D341Med (cell line): ENCODE measurements at places on chromosomes 11 and 22.

- DNase-seq: no peak
These were observed 439.4 kb upstream of the ARHGAP42 start for GRCh38 chr11:100247704-100248103.

GRCh38 chr11:22656130-22656529 lies 10.3 kb upstream of the GAS2 start:
- DNase-seq: no peak

DNA sequence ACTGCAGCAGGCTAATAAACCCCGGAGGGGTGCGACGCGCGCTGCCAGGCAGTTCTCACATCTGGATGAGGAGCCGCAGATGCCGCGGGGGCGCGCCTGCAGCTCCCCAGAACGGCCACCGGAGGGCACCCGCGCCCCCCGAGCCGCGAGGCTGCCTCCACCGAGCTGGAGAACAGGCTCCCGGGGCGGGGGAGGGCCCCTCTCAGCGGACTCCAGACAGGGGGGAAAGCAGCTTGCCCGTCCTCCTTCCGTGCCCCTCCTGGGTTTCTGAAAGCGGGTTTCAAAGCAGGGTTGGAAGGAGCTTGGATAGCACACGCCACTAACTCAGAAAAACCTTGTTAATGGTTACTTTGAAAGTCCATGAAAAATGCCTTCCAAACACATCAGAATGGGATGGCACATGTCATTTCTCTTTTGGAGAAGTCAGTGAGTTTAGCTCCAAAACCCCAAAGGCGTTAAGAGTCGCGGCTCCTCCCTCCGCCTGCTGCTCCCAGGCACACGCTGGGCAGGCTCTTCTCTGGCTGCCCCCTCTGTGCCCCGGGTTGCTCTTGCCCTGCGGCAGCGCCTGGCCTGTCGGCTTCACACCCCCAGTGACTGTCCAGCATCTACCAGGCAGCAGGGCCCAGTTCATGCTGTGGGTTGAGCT lies 317.8 kb downstream of the NTM start:
- DNase-seq: peak; percentile 91

DNA sequence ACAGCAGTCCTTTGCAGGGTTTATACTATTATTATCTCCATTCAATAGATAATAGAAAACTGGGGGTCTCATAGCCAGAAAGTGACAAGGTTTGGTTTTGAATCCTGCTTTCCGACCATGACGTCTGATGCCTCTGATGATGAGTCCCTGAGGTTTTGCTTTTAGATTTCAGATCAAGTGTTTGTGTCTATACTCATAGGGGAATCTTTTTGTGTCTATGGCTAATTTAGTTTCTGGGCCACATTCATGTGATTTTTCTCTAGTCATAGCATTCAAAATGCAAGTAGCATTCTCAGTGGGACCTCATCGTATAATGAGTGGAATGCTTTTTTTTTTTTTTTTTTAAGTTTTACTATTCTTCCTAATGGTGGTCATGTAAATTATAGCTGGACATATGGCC lies 72.9 kb downstream of the TNRC6B start:
- DNase-seq: no peak

GRCh38 chr11:17014321-17014832 lies at the start of gene PLEKHA7:
Gene PLEKHA7 (minus strand): TSS chr11:17014414. CDS start chr11:17014401, 13 bp downstream.
- DNase-seq: peak; percentile 78

- no peak for DNase-seq
These were observed 18.5 kb downstream of the MMP13 start for GRCh38 chr11:102936864-102937509.

GRCh38 chr11:8281266-8281665 lies 17.6 kb upstream of the LMO1 start:
- no peak for DNase-seq

DNA sequence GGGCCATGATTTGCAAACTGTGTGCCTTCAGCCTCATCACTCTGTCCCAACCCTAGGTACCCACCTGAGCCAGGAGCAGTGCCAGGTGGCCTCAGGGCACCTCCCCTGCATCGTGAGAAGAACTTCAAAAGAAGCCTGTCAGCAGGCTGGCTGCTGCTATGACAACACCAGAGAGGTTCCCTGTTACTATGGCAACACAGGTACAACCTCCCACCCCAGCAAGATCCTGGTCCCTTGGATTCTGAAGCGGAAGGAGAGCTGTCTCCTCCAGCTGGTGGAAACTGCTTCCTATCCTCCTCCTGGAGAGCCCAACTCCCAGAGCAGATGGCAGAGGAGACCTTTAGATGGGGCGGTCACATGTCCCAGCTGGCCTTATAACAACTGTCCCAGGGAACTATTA lies 2.9 kb downstream of the ZP1 start:
- no peak for DNase-seq

- no peak for DNase-seq
These were observed 2.0 kb downstream of the ST14 start for GRCh38 chr11:130161441-130162145.

GRCh38 chr11:35126879-35127581 lies 11.9 kb upstream of the CD44 start:
- DNase-seq: no peak

DNA sequence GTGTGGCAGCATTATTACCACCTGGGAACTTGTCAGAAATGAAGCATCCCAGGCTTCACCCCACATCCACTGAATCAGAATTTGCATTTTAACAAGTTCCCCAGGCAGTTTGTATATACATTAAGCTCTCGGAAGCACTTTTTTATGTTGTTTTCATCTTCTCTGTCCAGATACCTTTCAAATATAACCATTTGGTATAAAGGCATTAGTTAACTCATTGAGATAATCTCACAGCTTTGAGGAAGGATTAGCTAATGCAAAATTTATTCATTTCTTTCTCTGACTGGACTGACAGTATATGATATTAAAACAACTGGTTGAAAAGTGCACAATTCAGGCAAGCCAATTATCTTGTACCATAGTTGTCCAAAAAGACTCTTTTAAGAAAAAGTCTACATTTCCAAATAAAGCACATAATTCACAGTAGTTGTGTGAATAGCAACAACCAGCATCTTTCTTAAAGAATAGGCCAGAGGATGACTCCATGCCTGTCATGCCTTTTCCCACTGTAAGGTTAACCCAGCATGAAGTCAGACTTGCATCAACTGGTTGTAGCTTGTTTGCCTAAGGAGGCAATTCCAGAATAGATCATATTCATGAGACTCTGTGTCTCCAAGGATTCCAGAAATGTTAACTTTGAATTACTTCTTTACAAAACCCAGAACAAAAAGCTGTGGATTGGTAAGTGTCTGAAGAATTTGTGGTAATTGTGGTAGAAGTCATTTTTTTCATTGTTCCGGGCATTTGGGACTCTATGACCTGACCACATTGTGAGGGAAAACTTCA lies 254.3 kb upstream of the SESN3 start:
- DNase-seq: no peak

DNA sequence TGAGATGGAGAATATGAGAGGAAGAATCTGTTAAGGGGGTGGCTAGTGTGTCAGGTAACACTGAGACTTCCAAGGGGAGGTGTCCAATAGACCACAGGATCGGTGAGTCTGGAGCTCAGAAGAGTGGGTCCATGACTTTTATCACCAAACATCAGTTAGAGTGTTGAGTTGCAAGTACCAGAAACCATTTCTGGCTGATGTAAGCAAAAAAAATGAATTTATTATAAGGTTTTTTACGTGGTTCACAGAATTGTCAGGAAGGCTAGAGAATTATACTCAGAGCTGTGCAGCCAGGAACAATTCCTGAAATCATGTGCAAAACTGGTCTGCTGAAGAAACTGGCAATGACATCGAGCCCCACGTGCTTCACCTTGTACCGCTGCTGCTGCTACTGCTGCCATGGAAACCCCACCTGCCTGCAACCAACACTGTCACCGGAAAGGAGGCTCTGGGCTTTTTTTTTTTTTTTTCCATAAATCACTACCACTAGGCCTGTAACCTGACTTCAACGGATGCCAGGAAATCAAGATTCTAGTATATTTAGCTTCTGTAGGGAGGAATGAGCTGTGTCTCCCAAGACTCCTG lies 16.6 kb upstream of the STK33 start:
- no peak for DNase-seq

DNA sequence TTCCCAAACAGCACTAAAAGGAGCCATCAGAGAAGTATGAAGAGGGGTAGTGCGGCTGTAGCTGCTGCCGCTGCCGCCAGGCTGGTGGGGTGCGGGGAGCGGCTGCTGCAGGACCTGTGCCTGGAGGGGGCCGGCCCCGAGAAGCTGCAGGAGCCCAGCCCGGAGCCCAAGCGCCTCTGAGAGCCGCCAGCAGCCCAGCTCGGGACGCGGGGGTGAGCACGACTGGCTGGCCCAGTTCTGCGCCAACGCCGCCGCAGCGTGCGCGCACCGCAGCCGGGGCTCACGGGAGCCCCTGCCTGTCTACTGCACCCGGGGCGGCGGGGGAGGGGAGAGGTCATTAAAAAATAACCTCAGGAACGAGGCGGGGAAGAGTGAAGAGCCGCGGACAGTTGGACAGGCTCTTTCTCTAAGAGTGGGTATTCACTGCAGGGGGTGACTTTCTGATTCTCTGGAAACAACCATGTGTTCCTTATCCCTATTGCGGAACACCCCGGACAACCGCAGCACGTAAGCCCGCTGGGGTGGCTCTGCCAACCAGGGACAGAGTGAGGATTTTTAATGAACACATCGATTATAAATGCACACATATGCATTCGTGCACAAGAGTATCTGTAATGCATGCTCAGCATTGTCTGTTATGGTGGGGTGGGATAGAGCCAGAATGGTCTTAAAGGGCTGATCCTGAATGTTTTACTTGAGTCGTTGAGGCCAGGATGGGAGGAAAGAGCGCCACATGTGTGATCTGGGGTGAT lies 453 bp downstream of the GAS2 start:
- DNase-seq: peak; percentile 35

- DNase-seq: no peak
These were observed 169.9 kb downstream of the CTTN start for GRCh38 chr11:70568035-70568813.

DNA sequence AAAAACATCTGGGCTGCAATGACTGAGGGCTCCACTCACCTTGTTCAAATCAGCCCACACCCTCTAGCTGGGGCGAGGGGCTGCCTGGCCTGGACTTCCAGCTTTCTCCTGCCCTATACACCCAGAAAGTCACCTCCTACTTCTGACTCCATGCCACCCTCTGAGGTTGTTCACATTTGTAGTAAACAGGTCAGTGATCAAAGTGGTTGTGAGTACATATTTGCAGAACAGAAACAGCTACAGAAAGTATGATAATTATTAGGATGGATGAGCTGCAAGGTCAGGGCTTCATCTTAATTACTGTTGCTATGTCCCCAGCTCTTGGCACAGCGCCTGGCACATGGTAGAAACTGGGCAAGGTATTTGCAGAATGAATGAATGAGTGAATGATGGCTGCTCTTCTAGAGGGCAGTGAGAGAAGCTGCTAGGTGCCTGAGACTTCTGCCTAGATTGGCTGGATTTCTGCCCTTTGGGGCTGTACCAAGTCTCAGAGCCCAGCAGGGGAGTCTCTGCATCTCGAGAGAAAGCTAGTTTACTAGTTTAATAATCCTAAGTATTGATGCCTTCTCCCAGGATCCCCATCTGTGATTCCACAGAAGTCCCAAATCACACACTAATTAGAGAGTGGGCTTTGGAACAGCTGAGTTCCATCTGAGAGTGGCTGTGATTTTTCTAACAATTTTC lies 36.0 kb downstream of the SYT13 start:
- no peak for DNase-seq

DNA sequence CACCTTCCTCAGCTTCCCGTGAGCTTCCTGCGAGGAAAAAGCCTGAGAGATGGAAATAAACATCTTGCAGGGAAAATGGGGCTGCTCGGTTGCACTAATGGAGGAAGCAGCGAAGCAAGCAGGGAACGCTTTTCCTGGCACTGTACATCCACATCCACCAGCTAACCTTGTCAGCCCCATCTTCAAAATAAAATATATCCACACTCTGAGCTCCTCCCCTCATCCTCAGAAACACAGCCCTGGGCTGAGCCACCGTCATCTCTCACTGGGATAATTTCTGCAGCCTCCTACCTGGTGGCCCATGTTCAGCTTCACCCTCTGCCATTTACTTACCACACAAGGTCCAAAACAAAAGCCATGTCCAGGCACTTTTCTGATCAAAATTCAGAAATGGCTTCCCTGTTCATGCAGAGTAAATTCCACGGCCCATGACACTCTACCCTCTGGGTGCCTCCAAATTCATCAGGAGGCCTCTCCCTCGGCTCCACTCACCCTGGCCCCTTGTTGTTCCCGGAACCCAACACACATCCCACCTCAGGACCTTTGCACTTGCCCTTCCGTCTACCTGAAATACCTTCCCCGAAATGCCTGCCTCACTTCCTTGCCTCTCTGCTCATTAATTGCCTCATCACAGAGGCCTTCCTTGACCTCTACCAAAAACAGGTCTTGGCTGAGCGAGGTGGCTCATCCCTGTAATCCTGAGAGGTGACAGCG lies 13.0 kb downstream of the C11orf86 start:
- no peak for DNase-seq

- no peak for DNase-seq
These were observed 3.8 kb downstream of the NCF4 start for GRCh38 chr22:36864454-36865215.

- no peak for DNase-seq
These were observed 25.0 kb upstream of the SERPIND1 start for GRCh38 chr22:20748731-20749428.

DNA sequence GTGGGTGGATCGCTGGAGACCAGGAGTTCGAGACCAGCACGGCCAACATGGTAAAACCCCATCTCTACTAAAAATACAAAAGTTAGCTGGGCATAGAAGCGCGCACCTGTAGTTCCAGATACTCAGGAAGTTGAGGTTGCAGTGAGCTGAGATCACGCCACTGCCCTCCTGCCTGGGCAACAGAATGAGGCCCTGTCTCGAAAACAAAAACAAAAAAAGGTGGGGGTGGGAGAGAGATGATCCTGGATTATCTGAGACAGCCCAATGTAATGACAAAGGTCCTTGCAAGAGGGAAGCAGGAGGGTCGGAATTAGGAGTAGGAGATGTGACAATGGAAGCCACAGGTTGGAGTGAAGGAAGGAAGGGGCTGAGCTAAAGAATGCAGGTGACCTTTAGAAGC lies 87.6 kb upstream of the APOA1 start:
- DNase-seq: no peak

- DNase-seq: peak; percentile 9
These were observed 25.2 kb downstream of the HIRA start for GRCh38 chr22:19406281-19406811.
